ENCODE measurements at places on chromosomes 7 and 10. TPM values are rescaled to one million over a fixed set of nuclear protein-coding genes. Genes with fewer than 3 reads are reported as not detected.

Gene ASB4
- polyA plus RNA-seq: 0.09 TPM

GRCh38 chr7:28958235-28958979 is at the start of gene TRIL:
TRIL (minus strand) TSS chr7:28958330; CDS start chr7:28958046, 284 bp downstream.
- peak; percentile 81 for DNase-seq

Gene THSD7A
- polyA plus RNA-seq: 73.2 TPM

- peak; percentile 36 for DNase-seq
Measured at GRCh38 chr7:99141841-99142726, 1.8 kb downstream of the SMURF1 start.

DNA sequence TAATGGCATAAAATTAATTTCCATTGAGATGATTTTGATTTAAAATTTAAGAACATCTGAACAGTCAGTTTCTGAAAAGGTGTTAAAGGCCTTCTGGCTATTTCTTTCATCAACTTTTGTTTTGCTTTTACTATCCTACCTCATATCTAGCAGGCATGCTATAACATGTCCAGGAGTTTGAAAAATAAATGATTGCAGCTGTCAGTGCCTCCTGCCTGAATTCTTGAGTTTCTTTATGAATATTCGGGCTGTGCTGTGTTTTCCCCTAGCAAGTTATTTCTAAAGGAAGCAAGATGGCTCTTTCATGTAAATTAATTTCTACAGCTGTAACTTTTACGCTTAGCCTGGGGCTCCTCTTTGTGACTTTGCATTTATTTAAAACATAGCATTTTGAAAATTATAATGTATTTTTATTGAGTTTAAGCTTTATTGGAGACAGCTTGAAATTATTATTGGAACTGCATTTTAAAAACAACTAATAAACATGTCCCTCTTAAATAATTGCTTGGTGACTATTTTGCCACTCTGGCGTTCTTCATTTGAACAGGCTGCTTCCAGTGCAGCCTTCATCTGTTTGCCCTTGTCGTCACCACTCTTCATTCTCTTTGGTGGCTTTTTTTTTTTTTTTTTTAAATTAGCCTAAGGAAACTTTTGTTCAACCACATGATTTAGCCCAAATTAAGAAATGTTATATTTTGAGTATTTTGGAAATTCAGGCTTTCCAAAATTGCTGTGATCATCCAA is 1083.4 kb upstream of the LRRN3 start:
- no peak for DNase-seq

Gene CALHM1
- polyA plus RNA-seq: 0.07 TPM

Gene GPR85
- polyA plus RNA-seq: 1.2 TPM

GRCh38 chr10:21021843-21022594 is 124.9 kb upstream of the NEBL start:
- no peak for DNase-seq

DNA sequence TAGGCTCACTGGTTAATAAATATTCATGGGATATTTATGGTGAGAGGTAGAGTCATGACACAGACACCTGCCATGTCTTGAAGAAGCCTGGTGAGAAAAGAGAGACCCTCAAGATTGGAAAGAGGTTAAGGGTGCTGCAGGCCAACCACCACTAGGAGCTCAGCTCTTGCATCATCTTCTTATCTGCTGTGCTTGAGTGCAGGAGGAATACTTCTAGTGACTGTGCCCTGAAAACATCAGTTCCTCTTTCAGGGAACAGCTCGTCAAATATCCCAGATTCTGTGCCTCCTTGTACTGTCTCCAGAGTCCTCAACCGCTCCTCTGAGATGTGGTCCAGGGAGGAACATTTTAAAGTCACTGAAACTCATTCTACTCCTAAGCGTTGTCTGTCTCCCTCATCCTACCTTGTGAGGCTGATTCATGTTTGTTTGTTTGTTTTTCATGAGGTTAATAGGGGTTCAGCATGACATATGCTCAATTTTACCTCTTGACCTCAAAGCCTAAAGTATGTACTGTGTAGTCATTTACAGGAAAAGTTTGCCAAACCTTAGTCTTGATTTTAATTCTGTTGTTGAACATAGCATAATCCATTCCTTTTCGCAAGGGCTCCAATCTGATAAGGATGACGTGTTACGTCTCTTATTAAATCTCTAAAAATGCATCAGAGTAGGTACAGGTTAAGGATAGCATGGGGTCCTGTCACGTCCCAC is 293.1 kb downstream of the C7orf25 start:
- no peak for DNase-seq

DNA sequence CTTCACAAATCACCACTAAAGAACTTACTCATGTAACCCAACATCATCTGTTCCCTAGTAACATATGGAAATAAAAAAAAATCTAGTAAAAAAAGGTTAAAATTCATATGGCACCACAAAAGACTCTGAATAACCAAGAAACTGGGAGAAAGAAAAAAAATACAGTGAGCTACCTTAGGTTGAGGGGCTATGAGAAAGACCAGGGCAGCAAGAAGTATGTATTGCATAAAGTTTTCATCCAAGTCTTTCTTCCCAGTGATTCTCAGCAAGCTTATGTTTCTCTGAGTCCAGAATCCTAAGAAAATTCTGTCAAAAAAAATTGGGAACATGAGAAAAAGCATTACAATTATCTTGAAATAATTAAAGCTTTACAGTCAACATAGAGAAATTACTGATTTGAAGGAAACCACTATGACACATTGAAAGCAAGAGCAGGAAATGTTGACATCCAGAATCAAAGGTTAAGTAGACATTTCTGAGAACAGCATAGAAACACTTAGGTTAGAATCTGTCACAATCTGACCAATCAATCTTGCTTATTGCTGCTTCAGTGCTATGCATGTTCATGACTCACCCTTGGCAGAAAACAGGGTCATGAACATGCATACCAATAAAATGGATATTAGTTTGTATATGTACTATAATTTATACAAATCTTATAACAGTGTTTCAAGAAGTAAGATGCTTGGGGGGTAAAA is 494.0 kb upstream of the POT1 start:
- no peak for DNase-seq

DNA sequence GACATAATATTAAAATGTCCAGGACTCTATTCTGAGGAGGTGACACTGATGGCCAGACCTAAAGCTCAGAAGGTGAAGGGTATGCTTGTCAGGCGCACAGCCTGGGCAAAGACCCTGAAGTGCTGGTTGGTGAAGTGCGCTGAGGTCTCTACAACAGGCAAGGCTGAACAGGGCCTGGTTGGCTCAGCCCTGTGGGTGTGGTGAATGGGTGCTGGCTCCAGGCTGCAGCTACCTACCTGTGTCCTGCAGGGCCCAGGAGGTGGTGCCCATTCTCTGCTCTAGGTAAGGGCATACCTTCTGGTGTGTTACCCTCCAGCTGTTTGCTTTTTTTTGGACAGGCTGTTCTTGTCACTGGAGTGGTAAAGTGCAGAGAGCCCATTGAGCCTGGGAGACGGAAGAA is 85.1 kb downstream of the RAMP3 start:
- DNase-seq: no peak

DNA sequence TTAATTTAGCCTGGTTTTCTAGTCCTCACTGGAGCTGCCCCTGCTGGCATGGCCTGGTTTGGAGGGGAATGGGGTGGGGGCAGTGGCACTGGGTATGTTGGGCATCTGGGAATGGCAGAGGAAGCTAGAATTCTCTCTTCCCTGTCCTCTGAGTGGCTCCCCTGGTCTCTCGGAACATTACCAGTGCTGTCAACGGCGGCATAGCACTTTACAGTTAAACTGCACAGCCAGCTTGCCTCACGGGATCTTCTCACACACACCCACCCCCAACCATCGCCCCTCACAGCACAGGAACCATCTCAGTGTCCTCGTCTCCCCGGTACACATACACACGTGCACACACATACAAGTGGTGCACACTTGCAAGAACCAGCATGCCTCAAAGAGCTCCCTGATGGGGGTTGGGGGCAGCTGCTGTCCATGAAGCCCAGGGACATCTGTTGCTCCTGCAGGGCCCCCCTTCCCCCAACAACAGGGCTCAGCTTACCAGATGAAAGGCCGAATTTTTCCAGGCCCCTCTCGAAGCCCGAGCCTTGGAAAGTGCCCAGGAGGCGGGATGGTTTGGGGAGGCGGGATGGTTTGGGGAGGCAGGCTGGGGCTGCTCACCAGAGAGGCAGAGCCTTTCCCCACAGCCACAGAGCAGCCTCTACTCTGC is 41.0 kb downstream of the TSPAN15 start:
- no peak for DNase-seq

GRCh38 chr7:1925973-1926907 is 256.2 kb downstream of the ELFN1 start:
- no peak for DNase-seq

- no peak for DNase-seq
Measured at GRCh38 chr10:124535731-124536495, 74.3 kb downstream of the LHPP start.

GRCh38 chr7:114976666-114977065 is 54.8 kb downstream of the MDFIC start:
- no peak for DNase-seq

- DNase-seq: no peak
Measured at GRCh38 chr7:47714669-47715607, 133.0 kb upstream of the TNS3 start.

Gene PDE6C
- polyA plus RNA-seq: 0.44 TPM

Gene CRPPA
- 4.1 TPM for polyA plus RNA-seq

Gene HPSE2
- polyA plus RNA-seq: 0.60 TPM

- DNase-seq: no peak
Measured at GRCh38 chr7:85065306-85065705, 121.5 kb downstream of the SEMA3D start.

Gene CLCN1
- polyA plus RNA-seq: 0.17 TPM

GRCh38 chr10:93115661-93116383 is 42.1 kb downstream of the CYP26A1 start:
- no peak for DNase-seq

- no peak for DNase-seq
Measured at GRCh38 chr7:32150589-32150988, 80.4 kb upstream of the PDE1C start.

Gene PHF14
- polyA plus RNA-seq: 74.9 TPM

Gene SPDYE2
- polyA plus RNA-seq: 3.4 TPM

Gene PIK3AP1
- 4.3 TPM for polyA plus RNA-seq

DNA sequence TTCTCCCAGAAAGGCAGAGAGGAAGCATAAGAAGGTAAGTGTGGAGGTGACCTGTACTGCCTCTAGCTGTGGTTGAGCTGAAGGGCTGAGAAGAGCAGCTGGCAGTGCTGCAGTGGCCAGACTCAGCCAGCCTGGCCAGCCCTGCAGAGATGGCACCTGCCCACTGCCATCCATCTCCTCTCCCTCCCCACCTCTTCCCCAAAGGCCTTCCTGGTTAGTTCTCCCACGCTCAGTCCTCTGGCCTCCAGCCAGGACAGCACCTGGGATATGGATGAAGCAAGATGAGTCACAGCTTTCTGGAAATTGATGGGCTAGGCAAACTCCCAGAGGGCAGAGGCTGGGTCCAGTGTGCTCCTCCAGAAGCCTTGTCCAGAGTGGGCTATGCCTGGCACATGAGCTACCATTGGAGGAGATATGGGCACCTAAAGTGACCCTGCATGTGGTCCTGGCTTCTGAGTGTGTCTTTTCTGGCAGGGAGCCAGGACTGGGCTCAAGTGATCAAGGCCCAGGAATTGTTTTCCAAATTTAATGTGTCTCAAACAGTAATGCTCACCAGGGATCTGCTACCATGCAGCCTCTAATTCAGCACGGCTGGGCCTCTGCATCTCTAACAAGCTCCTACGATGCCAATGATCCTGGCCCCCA is 81.0 kb upstream of the CACUL1 start:
- no peak for DNase-seq

Data from right renal pelvis (tissue), 4 donors.